HCT116 (cell line): ENCODE measurements at places on chromosomes 1 and 21.

DNA sequence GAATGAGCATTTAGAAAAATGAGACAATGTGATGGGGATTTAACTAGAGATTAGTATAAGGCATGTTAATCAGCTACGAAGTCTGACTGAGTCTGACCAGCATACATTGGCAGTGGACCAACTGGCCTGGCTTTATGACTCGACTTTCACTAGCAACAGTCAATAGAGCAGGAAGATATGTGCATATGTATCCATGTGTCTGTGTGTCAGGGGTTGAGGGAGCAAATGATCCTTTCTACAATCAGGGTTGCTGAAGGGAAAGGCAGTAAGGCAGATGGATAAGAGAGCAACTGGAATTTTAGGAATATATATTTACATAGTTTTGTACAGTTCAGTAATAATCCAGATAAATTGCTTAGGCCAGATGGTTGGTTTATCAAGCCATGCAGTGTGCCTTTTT is 645.6 kb downstream of the PLA2G4A start:
- DNase-seq = no peak

GRCh38 chr1:174940646-174941175 is 59.0 kb upstream of the CACYBP start:
- no peak for DNase-seq

- no peak for DNase-seq
These were observed 104.7 kb downstream of the DAB1 start for GRCh38 chr1:57319165-57319564.

GRCh38 chr1:178938959-178939317 is 68.1 kb upstream of the ANGPTL1 start:
- no peak for DNase-seq

DNA sequence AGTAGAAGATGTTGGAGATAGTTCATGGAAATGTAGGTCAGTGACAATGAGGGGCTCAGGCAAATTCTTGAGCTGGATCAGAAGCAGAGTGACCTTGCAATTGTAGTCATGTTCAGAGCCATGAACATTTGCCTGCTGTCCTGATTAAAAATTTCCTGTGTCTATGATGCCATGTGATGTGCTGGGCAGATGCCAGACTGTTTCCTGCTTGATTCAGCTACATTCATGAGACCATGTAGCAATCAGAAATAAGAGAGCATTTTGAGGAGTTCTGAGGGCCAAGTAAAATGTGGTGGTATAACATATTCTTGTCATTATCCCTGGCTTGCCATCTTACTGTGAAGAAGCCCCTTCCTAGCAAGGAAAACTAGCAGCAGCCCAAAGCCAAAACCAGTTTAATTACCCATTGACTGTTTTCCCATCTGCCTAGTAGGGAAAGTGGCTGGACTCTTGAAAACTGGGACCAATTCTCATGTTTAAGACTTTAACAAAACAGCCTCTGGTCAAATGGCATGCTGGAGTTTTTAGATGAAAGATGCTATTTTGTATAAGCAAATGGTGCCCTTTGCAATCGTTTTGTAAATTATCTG is 118.3 kb downstream of the NOS1AP start:
- no peak for DNase-seq

GRCh38 chr1:184197831-184198230 is 146.3 kb downstream of the TSEN15 start:
- DNase-seq = no peak

GRCh38 chr1:177341773-177342172 is 171.0 kb downstream of the BRINP2 start:
- DNase-seq = no peak

GRCh38 chr1:27027575-27028250 is 15.1 kb upstream of the TENT5B start:
- DNase-seq = no peak

DNA sequence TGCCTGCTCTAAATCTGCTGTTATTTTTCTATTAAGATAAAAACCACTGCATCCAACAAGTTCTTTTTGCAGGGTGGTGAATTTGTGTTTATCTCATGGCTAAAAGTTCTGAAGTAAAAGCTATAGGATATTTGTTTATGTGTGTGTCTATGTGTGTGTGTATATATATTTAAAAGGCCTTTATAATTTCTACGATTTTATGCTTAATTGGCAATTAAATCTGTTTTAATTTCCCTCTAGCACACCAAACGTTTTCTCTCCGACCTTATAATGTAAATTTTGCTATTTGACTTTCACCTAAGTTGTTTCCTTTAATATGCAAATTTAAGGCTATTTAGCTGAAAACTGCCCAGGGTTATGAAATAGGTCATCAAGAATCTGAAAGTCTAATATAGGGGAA is 19.8 kb upstream of the HPDL start:
- no peak for DNase-seq

DNA sequence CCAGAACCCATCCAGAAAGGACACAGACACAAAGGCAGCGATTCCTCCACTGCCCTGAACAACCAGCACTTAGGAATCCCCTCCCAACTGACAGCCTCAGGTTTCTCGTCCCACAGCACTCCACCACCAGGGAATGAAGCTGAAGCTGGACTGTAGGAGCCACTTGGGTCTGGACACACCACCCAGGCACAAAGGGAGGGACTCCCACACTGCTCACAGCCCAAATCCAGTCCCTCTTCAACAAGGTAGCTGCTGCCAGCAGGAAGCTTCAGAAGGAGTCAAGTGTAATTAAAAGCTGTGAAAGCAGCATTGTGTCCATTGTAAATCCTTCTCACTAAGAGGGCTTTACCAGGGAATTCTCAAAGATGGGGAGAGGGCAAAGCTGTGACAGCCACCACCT is 29.0 kb downstream of the LMX1A start:
- DNase-seq = no peak
